CMK (cell line): ENCODE measurements at places on chromosomes 6 and 20.

- DNase-seq: no peak
Observed at GRCh38 chr6:40631744-40632143, 44.6 kb upstream of the LRFN2 start.

GRCh38 chr20:38298768-38299288, 5.1 kb upstream of the BPI start:
- DNase-seq: no peak

DNA sequence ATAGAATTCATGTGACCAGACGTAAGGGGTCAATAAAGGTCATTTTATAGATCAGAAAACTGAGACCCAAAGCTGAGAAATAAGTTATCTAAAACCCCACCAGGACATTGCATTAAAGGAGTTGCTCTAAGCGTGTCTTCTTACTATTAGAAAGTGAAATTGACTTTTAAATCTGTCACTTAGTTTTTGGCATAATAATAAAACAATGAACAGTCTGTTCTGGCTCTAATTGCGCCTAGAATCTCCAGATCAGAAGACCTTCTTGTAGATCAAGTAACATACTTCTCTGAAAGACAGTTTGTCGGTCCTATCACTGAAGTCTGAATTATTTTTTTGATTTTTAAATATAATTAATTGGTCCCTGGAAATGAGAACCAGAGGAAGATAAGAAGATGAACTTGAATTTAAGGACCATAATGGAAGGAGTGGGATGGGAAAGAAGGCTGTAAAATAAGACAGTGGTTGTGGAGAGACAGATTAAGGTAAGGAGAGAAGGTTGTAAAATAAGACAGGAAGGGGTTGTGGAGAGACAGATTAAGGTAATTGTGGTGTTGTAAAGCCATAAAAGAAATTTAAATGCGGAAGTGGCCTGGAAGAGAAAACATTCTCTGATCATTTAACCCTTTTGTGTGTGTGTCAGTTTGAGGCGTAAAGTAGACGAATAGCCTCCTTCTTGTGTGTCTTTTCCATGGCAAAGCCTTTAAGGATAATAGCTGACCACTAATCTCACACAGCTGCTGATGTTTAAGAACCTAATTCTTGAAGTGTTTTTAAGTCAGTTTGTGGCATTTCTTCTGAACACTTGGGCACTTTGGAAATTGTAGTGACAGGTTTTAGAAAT, 20.1 kb downstream of the TOP1 start:
- DNase-seq: no peak

DNA sequence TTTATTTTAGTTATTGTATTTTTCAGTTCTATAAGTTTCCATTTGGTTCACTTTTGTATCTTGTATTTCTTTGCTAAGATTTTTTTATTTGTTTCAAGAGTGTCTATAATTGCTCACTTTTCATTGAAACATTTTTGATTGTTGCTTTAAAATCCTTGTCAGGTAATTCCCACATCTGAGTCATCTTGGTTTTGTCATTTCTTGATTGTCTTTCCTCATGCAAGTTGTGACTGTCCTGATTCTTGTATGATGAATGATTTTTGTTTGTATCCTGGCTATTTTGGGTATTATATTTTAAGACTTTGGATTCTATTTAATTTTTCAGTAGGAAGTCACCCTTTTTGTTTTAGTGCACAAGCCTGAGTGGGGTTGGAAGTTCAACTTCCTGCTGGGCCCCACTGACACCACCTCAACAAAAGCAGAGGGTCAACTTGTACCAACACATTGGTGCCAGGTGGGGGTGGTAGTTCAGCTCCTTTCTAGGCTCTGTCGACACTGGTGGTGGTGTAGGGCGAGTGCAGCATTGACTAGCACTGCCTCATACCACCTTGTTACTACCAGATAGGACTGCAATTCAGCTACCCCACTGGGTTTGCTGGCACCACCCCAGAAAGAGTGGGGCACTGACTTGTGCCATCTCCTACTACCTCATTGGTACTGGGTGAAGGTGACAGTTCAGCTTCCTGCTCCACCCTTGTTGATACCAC, 8.8 kb downstream of the RSPH3 start:
- DNase-seq: no peak

GRCh38 chr6:34597605-34598353, 41.6 kb upstream of the SPDEF start:
- no peak for DNase-seq

- DNase-seq: no peak
Observed at GRCh38 chr6:35894776-35895175, 26.1 kb downstream of the SRPK1 start.

DNA sequence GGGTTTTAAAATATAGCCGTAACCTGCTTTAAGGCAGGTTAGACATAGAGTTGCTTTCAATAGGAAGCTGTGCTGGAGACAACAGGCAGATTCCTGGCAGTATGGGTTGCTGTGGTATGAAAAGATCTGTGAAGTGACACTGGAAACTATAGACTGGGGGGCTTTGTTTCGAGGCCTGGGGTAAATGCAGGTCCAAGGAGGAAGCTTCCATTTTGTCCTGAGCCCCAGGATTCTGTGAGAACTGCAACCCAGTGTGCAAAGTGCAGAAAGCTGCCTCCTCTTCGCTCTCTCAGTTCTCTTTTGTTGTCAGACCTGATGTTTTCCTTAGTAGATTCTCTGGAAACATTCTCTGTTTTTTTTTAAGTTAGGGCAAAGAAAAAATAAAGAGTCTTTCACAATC, 86.9 kb downstream of the LYRM4 start:
- no peak for DNase-seq

- no peak for DNase-seq
Observed at GRCh38 chr6:70708448-70708847, 40.8 kb downstream of the SMAP1 start.

- no peak for DNase-seq
Observed at GRCh38 chr6:63813566-63814120, 178.0 kb downstream of the PHF3 start.

GRCh38 chr6:12029979-12030737, 18.0 kb downstream of the HIVEP1 start:
- DNase-seq: no peak

- no peak for DNase-seq
Observed at GRCh38 chr6:135434095-135434494, 63.4 kb downstream of the AHI1 start.

GRCh38 chr6:16731478-16732051, 29.7 kb downstream of the ATXN1 start:
- no peak for DNase-seq

DNA sequence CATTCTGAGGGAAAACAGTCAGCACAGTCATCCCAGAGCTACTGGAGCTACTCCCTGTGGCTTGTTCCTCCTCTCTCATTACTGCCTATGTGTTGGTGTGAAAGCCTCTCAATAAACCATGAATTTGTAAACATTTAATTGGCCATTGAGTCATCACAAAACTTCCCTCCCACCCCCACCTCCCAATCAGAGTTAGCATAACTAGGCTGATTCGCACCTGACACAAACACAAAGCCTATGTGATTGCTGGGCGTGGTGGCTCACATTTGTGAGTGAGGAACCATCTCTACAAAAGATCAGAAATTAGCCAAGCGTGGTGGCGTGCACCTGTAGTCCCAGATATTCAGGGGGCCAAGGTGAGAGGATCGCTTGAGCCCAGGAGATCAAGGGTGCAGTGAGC, 17.1 kb upstream of the SNTA1 start:
- no peak for DNase-seq

- DNase-seq: no peak
Observed at GRCh38 chr20:46977909-46978588, 83.4 kb downstream of the EYA2 start.

DNA sequence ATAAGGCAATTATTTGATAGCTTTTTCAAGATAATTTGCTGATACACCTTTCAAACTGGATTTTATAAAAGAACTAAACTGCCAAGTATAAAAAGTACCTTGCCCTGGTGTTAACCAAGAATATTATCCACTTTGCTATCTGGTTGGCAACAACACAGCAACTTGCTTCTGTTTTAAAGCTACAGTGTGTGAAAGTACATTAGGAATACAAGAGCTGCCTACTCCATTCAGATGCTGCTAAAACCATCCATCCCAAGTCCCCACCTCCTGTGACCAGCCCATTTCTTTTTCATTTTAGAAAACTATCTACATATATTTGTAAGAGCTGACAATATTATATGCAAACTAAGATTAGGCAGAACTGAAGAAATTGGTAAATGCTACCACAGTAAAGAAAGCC, 12.8 kb downstream of the CLDN20 start:
- DNase-seq: no peak

DNA sequence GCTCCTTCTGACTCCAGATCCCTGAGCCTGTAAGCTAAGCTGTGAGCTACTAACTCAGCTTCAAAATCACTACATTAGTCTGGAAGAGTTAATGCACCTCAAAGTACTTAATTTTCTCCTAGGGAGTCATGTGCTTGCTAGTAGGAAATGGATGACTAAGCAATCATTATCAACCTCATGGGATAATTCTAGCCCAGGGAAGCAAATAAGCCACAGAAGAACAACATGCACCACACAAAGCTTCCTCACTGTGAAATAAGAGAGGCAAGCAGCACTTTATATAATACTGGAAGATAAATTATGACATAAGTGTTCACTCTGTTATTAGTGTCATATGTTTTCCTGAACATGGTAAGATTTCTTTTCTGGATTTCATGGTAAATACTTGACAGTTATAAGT, 57.9 kb upstream of the RCAN2 start:
- no peak for DNase-seq

GRCh38 chr6:37056112-37056403, 50.6 kb downstream of the FGD2 start:
- DNase-seq: no peak

GRCh38 chr6:17058550-17058949, 43.3 kb upstream of the STMND1 start:
- no peak for DNase-seq

- no peak for DNase-seq
Observed at GRCh38 chr6:7101290-7101689, 6.5 kb upstream of the RREB1 start.

DNA sequence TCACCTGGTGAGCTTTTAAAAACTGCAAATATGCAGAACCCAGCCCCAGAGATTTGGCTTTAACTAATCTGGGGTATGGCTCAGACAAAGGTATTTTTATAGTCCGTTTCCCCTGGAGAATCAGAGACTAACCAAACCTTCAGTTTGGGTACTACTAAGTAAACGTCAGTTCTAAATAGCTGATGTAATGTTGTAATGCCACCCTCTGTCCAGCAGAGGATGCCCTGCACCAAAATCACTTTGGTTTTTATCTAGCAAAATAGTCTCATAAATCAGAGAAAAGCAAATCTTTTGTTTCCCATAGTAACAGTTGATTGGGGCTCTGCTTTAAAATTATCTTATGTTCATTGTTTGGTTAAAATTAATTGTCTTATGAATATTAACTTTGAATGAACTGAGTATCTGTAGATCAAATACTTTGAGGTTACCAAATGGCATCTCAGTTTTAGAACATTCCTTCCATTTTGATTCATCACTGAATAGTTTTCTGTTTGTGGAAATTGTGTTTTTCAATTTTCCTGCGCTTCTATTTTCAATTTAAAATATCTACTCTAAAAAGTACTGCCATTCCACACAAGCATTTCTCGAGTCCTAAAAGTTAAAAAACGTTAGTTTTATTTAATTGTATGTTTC, 278.3 kb upstream of the PLCB4 start:
- peak; percentile 9 for DNase-seq

GRCh38 chr20:52379723-52380336, 188.3 kb upstream of the ZFP64 start:
- DNase-seq: no peak

DNA sequence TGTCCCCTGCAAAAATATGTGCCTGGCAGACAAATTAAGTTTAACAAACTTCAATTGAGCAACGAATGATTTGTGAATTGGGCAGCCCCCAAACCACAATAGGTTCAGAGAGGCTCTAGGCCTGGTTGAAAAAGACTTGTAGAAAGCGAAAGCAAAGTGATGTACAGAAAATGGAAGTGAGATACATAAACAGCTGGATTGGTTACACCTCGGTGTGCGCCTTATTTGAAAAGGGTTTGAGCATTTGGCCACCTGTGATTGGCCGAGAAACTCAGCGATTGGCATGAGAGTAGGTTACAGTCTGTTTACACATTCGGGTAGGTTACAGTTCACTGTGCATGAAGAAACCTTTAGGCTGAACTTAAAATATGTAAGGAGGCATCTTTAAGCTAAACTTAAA, 136.9 kb downstream of the CD83 start:
- no peak for DNase-seq

GRCh38 chr6:105164418-105164817, 15.4 kb downstream of the POPDC3 start:
- no peak for DNase-seq

DNA sequence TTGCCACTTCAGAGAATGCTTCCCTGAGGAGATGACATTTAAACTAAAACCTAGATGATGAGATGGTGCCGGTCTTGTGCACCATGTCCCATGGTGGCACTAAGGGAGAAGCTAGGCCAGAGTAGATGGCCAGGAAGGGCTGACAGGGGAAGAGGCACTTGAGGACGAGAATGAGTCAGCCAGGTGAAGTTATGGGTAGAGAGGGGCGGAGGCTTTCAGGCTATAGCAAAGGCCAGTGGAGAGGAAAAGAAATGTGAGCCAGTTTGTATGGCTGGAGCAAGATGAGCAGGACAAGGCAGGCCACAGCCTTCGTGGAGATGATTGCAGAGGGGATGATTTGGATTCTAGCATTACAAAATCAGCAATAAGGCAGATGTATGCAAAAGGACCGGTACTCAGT, 44.7 kb upstream of the ADGRF4 start:
- DNase-seq: no peak

DNA sequence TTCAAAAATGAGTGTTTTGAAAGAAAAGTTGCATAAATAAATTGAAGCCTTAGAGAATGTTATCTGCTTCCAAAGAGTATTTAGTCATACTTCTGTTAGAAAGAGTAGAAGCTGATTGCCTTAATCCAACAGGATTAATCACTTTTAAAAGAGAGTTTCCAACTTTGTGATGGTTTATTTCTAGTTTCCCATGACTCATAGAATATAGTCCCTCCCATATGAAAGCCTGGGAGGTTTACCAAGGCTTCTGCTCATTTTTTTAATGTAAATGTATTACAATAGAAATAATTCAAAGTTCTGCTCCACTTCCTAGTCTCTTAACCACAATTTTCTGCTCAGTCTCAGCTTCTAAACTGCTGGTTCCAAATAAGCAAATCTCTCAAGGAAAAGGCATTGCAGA, 118.0 kb upstream of the IRAK1BP1 start:
- DNase-seq: no peak

DNA sequence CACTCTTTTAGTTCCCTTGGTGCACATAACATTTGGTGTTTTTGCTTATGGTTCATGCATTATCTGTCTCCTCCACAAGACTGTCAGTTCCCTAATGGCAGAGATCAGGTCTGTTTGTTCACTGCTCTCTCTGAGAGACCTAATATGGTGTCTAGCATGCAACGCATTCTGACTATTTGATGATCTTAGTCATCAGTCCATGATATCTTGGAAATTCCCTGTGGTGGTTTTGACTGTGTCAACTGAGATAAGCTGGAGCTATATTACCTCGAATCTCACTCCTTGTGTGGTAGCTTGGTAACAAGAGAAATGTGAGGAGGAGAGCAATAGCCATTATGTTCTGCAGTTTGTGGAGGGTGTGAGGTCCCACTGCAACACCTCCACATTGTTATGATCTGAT, 229.8 kb downstream of the FRK start:
- DNase-seq: no peak
